DMS153 (cell line): ENCODE measurements at places on chromosomes 11 and 22.

DNA sequence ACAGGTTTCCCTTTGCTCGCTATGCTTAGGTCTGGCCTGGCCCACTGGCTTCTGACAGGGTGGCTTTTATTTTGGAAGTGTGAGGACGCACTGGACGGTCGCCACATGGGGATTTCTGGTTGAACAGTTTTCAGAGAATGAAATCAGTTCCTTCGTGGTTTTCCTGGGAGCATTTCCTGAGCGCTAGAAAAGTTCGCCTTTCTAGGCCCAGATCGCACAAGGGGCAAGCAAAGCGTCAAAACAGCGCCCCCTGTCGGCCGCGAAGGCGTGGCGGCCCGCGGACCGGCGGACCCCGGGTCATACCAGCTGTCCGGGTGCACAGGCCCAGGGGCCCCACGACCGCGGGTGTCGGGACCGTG lies 12.7 kb upstream of the CYP2R1 start:
- DNase-seq: no peak

GRCh38 chr11:71496421-71496820 lies 30.6 kb upstream of the KRTAP5-7 start:
- DNase-seq: no peak

DNA sequence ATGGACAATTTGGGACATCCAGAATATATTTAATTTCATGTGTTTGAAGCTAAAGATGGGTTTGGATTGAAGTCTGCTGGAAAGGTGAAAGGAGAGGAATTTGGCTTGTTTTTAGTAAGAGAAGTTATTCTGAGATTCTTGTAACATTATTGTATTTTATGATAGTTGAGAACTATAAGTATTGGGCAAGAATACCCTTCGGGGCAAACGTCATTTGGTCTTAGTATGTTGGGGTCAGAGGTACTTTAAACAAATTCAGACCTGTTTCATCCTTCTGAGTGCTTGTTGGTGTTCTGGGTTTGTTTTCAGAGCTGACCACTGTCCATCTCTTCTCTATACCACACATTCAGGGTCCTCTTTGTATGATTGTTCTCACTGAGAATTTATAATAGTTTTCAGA lies 19.5 kb downstream of the PANX1 start:
- DNase-seq: no peak

- no peak for DNase-seq
These were observed 58.4 kb downstream of the ABTB2 start for GRCh38 chr11:34299284-34299972.

DNA sequence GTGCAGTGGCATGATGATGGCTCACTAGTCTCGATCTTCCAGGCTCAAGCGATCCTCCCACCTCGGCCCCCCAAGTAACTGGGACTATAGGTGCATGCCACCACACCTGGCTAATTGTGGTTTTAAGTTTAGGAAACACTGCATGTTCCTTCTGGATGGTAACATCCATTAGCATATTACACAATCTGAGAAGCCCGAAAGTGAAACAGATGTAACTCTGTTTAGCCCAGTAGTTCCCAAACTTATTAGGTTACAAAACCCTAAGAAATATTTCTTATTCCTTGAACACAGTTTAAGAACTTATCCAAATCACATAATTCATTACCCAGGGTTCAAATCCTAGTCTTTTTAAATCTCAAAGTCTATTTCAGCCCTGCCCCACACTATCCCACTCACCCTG lies 28.3 kb downstream of the POLDIP3 start:
- DNase-seq: no peak

DNA sequence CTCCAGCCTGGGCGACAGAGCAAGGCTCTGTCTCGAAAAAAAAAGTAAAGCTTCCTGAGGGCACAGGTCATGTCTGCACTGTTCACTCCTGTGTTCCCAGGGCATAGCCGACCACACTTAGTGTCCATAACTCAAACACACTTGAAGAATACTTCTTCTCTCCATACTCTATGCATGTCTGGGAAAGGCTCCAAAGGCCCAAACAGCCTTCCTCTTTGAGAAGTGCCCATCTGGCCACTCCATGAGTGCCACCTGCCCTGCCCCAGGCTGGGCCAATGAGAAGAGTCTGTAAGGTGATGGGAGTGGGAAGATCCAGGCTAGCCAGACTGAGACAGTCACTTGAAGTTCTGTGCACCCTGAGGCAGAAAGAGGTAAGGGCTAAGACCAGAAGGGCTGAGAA lies 24.7 kb downstream of the DGCR2 start:
- no peak for DNase-seq

DNA sequence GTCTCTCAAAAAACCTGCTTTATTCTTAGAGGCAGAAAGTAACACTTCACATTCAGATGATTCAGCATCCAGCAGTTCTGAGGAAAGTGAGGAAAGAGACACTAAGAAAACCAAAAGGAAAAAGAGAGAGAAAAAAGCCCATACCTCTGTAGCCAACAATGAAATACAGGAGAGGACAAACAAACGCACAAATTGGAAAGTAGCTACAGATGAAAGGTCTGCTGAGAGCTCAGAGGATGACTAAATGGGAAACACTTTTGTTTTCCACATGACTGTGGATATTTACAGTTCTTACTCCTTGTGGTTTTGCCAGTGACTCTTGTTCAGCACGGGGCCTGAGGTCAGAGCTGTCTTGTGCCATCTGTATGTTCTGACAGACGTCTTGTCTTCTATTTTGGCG lies 3.8 kb downstream of the TIMM8B start:
- DNase-seq: no peak

GRCh38 chr11:2980168-2980840 lies 11.8 kb downstream of the NAP1L4 start:
- no peak for DNase-seq

- DNase-seq: peak; percentile 84
These were observed 8.6 kb downstream of the PLA2G6 start for GRCh38 chr22:38172832-38173640.

DNA sequence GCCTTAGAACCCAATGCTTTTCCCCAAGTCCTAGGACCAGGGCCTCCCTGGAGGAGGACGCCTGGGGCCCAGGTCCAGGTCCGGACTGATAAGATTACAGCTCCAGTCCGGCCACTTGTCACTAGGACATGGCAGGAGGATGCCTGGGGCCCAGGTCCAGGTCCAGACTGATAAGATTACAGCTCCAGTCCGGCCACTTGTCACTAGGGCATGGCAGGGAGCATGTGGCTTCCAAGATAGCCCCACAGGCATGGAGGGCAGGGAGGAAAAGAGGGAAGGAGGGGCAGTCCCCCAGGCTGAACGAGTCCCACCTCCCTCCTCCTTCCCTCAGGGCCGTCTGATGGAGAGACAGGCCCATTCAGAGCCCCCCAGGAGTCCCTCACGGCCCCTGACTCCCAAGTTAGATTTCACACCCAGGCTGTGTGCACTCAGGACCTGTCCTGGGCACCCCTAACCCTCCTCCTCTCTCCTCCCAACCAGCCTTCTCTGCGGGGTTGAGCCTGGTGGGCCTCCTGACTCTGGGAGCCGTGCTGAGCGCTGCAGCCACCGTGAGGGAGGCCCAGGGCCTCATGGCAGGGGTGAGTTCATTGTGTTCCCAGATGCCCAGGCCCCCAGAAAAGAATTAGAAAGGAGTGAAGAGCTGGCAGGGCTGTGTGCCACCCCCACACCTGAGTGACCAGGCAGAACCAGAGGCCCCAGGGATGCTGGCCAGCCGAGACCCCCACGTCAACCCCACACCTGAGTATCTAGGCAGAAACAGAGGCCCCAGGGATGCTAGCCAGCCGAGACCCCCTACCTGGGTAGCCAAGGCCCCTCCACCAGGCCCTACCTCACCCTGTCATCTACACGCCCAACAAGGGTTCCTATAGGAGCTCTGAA lies 2.1 kb downstream of the TSPAN32 start:
- DNase-seq: no peak

DNA sequence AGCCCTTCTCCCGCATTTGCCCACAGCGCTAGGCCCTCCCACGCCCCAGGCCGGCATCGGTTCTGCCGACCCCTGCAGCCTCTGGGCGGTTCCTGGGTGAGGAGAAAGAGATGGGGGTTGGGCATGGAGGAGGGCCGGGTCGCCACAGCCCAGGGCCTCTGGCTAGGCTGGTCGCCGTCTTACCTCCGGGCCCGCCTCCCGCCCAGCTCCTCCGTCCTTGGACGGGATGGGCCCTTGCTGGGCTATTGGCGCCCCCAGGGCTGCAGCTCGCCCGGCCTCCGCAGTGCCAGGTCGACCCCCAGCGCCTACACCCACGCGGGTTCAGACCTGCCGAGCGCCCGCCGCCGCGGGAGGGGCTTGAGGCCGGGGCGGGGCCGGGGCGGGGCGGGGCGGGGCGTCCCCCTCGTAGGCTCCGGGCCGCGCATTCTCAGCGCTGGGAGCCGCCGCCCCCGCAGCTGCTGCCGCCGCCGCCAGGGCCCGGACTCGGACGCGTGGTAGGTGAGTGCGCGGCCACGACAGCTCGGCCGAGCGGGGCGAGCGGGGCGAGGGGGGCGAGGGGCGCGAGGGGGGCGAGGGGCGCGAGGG lies at the start of gene CD151:
Gene CD151 (plus strand): TSS at position 424 of the 585 bp plus-strand sequence. CDS start 3,118 bp downstream, outside the sequence.
- no peak for DNase-seq
